ENCODE measurements at places on chromosomes 6 and 20. TPM values are rescaled to one million over a fixed set of nuclear protein-coding genes. Genes with fewer than 3 reads are reported as not detected.

The DLL1 gene
- 34.3 TPM for total RNA-seq

The SEL1L2 gene
- not detected for total RNA-seq

The ECT2L gene
- total RNA-seq = 2.7 TPM

The OR2H2 gene
- not detected for total RNA-seq

The SGK2 gene
- 0.56 TPM for total RNA-seq

The HSPA1L gene
- total RNA-seq = 2.5 TPM

The CRISP3 gene
- total RNA-seq = not detected

Measured in glutamatergic neuron (in vitro differentiated cells).